Chondrocyte (in vitro differentiated cells): ENCODE measurements at places on chromosomes 2 and 18. TPM values are rescaled to one million over a fixed set of nuclear protein-coding genes. Genes with fewer than 3 reads are reported as not detected.

GRCh38 chr2:180516232-180516631 is 464.2 kb upstream of the UBE2E3 start:
- peaks cover 9% of the 10 kb centered on the region for H3K4me1 ChIP-seq
- H3K36me3 ChIP-seq: no peaks in the 10 kb centered on the region
- H3K4me3 ChIP-seq: no peak overlapping the region
- no peak overlapping the region for H3K27ac ChIP-seq
- DNase-seq: no peak

DNA sequence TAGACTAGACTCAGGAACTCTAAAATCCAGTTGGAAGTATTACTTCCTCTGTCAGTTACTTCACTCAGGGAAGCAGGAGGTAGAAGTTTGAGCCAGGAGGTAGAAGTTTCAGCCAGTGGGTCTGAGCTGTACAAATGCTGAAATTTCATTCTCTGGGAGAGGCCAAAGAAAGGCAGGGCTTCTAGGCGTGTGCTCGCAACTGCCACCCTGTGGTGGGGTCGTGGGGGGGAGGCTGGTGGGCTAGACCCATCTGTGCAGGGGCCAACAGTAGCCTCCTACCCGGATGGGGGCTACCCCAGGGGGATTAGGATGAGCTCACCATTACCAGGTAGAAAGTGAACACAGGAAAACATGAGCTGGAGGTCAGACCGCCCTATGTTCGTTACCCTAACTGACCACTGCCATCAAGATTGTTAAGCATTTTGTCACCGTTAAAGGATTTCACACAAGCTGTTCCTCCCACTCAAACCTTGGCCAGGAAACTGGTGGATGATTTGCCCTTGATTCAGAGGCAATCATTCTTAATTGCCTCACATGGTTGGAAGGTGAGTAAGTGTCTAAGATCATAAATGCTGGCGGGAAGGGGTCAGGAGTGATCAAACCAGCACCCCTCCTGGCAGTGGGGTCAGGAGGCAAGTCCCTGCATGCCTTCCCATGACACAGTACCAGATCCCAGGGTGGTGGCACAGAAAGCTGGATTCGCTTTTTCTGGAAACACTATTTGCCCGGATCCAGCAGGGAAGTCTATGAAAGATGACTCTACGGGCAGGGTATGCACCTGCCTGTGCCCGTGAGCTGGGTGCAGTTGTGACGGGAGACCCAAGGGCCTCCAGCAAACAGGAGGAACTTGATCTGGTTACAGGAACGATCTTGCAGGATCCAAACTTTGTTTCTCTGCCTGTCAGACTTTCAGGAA is 5.2 kb upstream of the FHL2 start:
- H3K27me3 ChIP-seq: no peaks in the 10 kb centered on the region
- DNase-seq: no peak
- H3K36me3 ChIP-seq: no peaks in the 10 kb centered on the region
- H3K27ac ChIP-seq: peak overlapping the region; percentile 90
- H3K4me1 ChIP-seq: peaks cover 61% of the 10 kb centered on the region

C2orf80 gene
- total RNA-seq: not detected in 3 replicates

DNA sequence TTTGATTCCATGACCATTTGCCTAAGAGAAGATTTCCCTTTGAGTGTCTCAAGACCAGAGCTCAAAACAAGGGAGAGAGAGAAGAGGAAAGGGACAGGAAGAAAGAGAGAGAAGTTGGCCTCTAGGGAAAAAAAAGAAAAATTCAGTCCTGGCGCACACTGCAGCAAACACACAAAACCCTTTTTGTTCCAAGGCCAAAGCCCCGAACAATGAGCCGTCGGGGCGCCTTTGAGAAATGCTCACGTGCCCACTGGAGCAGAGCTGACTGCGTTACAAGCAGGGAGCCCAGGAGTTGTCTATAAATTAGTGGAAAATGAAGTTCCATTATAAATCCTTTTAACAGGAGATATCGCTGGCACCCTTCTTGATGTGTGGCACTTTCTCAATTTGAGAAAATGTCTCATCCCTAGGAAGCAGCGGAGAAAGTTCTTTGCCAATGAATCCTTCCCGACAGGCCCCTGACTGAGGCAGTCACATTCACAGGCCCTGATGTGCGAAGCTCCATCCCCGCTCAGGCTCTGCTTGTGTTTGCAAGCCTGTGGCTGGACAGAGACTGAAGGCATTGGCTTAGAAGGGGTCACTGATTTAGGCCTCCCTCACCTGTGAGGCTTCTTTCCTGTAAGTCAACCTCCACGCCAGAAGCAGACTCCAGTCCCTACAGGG is 32.1 kb upstream of the NCKAP5 start:
- no peak for DNase-seq
- H3K27me3 ChIP-seq: peaks cover 6% of the 10 kb centered on the region
- H3K36me3 ChIP-seq: peaks cover 2% of the 10 kb centered on the region
- H3K4me3 ChIP-seq: no peak overlapping the region
- H3K4me1 ChIP-seq: peaks cover 5% of the 10 kb centered on the region
- H3K27ac ChIP-seq: no peak overlapping the region

LCT gene
- not detected in 3 replicates for total RNA-seq

DNA sequence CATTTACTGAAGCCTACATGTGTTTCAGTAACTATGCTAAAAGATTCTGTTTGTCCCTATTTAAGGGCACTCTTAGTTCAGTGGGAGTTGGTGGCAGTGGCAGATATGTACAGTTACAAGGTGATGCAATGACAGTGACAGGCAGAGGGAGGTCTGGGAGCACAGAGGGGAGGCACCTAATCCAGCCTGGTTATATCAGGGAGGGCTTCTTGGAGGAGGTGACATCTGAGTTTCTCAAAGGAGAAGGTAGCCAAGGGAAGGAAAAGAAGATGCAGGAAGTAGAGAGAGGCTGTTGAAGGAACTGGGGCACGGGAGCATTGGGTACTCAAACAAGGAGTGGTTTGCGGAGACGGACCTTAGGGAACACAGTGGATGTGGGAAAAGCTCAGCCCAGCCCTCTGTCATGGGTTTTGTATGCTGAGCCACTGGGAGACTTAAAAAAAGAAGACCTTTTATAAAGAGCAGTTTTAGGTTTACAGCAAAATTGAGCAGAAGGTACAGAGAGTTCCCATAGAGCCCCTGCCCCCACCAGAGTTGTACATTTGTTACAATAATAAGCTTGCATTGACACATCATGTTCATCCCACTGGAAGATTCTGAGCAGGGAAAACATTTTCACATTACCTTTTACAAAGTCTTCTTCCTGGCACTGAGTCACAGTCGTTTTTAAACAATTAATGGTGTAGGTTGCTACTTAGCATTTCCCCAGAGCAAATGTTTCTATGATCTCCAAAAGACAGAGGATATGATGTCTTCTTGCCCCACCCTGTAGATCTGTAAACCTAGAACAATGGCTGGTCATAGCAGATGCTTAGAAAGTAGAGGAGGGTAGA is 83.0 kb upstream of the TAF1B start:
- no peak overlapping the region for H3K27ac ChIP-seq
- no peak for DNase-seq
- H3K4me1 ChIP-seq: peaks cover 26% of the 10 kb centered on the region

DNA sequence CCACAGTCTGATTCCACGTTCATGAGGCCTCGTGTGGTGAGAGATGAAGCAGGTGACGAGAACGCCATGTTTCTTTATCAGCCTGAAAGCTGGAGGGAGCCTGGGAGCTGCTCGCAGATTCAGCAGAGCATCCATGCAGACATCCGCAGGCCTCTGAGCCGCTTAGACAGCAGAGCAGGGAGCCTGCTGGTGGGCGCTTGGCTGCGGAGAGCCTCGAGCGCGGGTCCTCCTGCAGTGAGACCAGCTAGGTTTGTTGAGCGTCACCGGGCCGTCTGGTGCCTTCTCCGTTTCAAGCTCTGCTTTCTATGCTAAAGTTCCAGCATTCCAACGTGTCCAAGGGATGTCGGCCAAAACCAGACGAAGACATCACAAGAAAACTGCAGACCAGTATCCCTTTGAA is 27.6 kb downstream of the CTDP1 start:
- no peaks in the 10 kb centered on the region for H3K27me3 ChIP-seq
- no peak overlapping the region for H3K27ac ChIP-seq
- peaks cover 37% of the 10 kb centered on the region for H3K36me3 ChIP-seq
- H3K4me1 ChIP-seq: no peaks in the 10 kb centered on the region

CCDC93 gene
- 22.0 to 22.8 TPM (median 22.3 TPM) in 3 replicates for total RNA-seq

SALL3 gene
- total RNA-seq: not detected in 3 replicates

GRCh38 chr2:148602885-148603561 is 41.5 kb upstream of the EPC2 start:
- no peak overlapping the region for H3K4me3 ChIP-seq
- no peak for DNase-seq
- peaks cover 2% of the 10 kb centered on the region for H3K36me3 ChIP-seq
- H3K27me3 ChIP-seq: no peaks in the 10 kb centered on the region
- no peaks in the 10 kb centered on the region for H3K4me1 ChIP-seq
- no peak overlapping the region for H3K27ac ChIP-seq

DNA sequence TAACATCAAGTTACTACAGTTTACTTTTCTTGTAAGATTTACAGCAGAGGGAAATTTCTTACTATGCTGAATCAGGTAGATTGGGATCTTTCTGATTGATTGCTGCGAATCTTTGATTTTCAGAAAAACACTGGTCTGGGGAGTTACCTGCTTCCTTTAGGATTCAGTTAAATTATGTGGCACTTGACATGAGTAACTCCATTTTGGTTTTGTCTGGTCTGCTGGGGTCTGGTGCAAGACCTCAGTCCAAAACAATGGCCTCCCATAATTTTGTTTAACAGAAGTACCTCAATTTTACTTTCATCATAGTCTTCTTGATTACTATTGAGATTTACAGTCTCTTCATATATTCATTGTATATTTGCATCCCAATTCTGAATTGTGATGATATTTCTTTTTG is 775.5 kb downstream of the TRIB2 start:
- peaks cover 2% of the 10 kb centered on the region for H3K27me3 ChIP-seq
- DNase-seq: no peak
- H3K4me1 ChIP-seq: no peaks in the 10 kb centered on the region
- no peak overlapping the region for H3K27ac ChIP-seq
- no peaks in the 10 kb centered on the region for H3K36me3 ChIP-seq
- no peak overlapping the region for H3K4me3 ChIP-seq

CYP20A1 gene
- total RNA-seq: 25.7 to 33.0 TPM (median 30.7 TPM) in 3 replicates

GRCh38 chr2:217370391-217370790 is 510.5 kb upstream of the TNP1 start:
- H3K4me1 ChIP-seq: peaks cover 55% of the 10 kb centered on the region
- DNase-seq: no peak
- no peaks in the 10 kb centered on the region for H3K36me3 ChIP-seq
- H3K4me3 ChIP-seq: no peak overlapping the region
- no peaks in the 10 kb centered on the region for H3K27me3 ChIP-seq

DNA sequence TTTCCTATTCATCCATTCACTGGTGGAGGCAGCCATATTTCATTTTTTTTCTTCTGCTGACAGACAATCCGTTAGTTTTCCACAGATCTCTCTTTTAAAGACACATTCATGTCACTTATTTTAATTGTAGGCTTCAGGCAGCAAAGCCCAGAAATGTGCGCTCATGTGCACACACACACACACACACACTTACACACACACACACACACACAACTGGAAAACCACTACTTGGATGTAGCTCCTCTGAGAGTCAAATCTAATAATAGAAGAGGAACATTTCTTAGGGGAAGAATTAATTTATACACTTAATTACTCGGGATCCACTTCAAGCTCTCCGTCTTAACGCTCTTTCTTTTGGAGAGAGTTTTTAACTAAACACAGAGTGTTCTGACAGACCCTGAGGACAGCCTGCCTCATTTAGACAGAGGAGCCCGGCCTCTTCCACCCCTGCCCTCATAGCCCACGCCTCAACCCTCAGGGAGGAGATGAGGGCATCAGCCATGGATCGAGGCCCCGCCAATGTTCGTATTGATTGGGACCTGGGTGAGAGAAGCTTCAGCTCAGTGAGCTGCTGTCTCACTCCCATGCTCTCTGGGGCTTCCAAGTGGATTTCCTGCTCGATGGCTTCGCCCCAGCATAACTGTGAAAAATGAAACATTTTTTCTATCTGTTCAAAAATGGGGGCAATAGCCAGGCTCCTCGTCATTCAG is 261.4 kb upstream of the SKOR2 start:
- no peaks in the 10 kb centered on the region for H3K36me3 ChIP-seq
- no peaks in the 10 kb centered on the region for H3K4me1 ChIP-seq
- H3K27ac ChIP-seq: no peak overlapping the region
- H3K4me3 ChIP-seq: no peak overlapping the region

- peaks cover 3% of the 10 kb centered on the region for H3K36me3 ChIP-seq
- H3K4me3 ChIP-seq: peak overlapping the region; percentile 64
- peaks cover 9% of the 10 kb centered on the region for H3K4me1 ChIP-seq
- no peak for DNase-seq
Observed at GRCh38 chr2:130963849-130964793, 127.4 kb downstream of the ARHGEF4 start.

CD8B gene
- total RNA-seq: not detected in 3 replicates

DNA sequence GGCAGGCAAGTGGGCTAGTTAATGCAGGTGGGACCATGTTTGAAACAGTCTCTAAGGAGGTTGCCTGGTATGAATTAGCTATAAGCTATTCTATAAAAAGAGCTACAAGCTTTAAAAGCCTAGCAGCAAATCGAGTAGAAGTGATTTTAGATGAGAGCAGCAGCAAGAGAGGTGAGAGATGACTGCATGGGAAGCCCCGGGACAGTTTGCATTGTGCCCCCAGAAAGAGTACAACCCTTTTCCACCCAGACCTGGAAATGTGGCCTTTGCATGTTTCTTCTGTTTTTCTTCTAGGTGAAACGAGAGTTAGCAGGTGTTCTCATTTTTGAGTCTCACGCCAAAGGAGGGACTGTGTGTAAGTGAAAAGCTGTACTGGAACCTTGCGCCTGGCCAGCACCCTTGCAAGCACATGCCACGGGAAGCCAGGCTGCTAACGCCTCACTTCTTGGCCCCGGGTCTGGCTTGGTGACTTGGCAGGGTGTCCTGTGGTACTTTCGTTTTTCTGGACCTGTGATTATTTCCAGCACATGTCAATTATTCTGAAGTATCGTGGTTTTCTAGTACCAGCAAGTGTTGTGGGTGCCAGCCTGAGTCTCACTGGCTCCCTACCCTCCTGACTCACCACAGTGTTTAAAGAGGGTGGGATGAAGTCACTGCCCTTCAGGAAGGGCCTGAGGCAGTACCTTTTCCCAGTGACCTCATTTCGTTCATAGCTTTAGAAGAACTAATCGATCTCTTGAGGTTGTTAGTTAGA is 90.3 kb upstream of the MAP3K20 start:
- H3K27me3 ChIP-seq: no peaks in the 10 kb centered on the region
- peak overlapping the region; percentile 29 for H3K27ac ChIP-seq
- DNase-seq: no peak
- H3K4me1 ChIP-seq: peaks cover 14% of the 10 kb centered on the region
- no peaks in the 10 kb centered on the region for H3K36me3 ChIP-seq
